ENCODE measurements at places on chromosomes 5 and 9.

- no peak for DNase-seq
These were observed 332.2 kb downstream of the PRELID2 start for GRCh38 chr5:145502906-145503305.

DNA sequence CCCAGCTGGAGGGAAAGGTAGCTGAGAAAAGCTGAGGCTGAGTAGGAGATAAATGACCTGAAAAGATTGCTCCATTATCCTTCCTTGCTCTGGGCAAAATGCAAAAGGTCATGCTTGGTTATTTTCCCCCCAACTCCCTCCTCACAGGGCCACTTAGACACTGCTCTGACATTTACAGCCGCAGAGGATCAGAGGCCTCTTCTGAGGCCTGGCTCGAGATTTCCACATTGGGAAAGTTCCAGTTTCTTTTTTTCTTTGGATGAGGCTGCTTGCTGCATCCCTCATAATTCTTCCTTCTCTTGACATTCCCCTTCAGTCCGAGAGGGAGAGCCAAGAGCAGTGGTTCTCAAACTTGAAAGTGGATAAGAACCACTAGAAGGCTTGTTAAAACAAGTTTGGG, 60.1 kb upstream of the HSPA9 start:
- DNase-seq = no peak

GRCh38 chr9:109411069-109411761, 86.9 kb downstream of the PTPN3 start:
- DNase-seq = no peak

DNA sequence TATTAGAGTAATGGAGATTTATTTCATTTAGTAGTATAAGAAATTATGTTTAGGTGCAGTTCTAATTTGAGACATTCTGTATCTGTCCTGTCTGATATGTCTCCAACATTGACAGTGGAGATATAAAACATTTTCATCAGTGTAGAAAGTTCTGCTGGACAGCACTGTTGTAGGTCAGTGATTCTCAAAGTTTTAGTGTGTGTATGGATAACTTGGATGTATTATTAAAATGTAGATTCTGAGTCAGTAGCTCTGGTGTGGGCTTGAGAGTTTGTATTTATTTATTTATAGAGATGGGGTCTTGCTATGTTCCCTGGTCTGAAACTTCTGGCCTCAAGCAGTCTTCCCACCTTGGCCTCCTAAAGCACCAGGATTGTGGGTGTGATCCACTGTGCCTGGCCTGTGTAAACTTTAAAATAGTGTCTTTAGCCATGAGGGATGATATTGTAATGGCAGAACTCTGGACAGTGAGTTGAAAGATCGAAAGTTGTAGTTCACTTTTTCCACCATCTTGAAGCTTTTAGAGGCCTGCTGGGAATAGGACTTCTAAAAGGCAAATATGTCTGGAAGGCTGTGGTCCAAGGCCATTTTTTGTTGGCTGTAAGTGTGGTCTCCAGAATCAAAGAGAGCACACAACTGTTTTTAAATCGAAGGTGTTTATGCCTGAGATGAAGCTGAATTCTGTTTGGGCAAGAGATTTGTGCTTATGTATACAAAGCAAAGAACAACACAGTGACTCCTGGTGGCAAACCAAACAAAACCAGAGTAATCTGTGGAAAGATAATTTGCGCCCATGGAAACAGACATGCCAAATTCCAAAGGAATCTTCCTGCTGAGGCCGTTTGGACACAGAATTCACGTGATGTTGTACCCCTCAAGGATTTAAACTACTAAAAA, 12.4 kb downstream of the UBAP1 start:
- no peak for DNase-seq

- DNase-seq = no peak
These were observed 1.8 kb downstream of the RNF130 start for GRCh38 chr5:180069589-180070247.

DNA sequence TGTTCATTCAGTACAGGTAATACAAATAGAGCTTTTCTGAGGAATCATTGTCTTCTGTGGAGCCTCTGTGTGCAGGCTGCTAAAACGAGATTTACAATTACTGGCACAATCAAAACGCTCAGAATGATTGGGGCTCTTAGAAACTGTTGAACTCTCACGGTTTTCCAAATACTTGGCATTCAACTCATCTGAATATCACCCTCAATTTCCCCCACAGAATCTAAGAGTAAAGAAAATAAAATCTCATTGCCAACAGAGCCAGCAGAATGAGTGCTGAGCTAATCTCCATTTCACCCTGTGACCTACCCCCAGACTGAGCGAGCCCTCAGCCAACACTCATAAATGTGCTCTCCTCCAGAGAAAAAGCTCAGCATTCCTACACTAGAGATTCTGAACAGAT, 35.3 kb upstream of the TMED7 start:
- no peak for DNase-seq

DNA sequence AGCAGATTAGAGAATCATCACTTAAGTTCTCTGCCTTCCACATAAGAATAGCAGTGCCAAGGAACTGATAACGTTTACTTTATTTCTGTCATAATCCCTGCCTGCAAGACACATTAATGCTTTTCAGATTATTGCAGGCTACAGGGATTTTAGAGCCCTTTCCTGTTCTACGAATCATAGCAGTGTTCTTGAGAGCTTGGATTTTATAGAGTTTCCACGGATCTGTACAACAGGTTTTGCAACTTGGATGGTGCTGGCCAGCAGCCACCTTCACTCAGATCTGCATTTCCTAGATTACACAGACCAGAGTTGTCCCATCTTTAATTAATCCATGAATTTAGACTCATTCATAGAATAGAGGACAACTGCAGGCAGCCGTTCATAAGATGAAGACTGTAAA, 38.1 kb downstream of the SLC12A2 start:
- DNase-seq = no peak
